ENCODE measurements at places on chromosomes 5 and 9. TPM values are rescaled to one million over a fixed set of nuclear protein-coding genes. Genes with fewer than 3 reads are reported as not detected.
A peak's percentile ranks its signal among the peaks of the same experiment; 100 is the strongest.

PBX3 gene
- total RNA-seq = 13.4 TPM

ACOT12 gene
- not detected for total RNA-seq

TAS2R1 gene
- total RNA-seq = not detected

SLC6A7 gene
- total RNA-seq = not detected

DDX41 gene
- 164 TPM for total RNA-seq

PCDHA5 gene
- not detected for total RNA-seq

CNTLN gene
- total RNA-seq = 0.20 TPM

FYB1 gene
- 84.2 TPM for total RNA-seq

TMEM252 gene
- total RNA-seq = not detected

BICD2 gene
- total RNA-seq = 27.1 TPM

TSLP gene
- 0.40 TPM for total RNA-seq

GRCh38 chr5:179755022-179755421, 22.4 kb downstream of the MAML1 start:
- no peak for DNase-seq

- DNase-seq = no peak
These were observed 6.3 kb downstream of the MYO10 start for GRCh38 chr5:16929831-16930230.

- no peak for DNase-seq
These were observed 25.2 kb downstream of the AQP7 start for GRCh38 chr9:33377089-33377715.

DNA sequence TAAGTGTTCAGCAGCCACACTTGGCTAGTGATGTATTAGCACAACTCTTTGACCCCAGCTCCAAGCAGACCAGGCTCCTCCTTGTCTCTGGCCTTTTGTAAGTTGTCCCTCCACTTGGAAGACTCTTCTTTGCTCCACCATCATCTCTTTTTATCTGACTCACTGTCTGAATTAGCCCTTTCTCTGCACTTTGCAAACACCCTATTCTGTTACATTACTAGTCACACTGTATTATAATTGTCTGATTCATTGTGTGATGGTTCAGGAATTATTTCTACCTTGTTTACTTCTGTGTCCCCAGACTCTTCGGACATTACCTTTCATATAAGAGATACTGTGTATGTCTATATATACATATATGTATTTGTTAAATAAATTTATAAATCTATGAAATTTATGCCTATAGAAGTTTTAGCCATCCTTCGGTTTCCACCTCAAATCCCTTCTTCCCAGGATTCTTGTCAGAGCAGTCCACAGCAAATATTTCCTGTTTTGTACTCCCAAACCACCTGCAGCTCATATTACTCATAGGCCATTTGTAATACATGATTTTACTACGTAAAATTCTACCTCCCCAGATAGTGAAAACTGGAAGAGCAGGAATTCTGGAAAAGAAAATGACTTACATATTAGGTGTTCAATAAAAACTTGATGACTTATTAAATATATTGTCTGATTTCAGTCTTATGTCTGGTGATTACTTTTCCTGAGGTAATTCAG, 69.0 kb downstream of the MTAP start:
- no peak for DNase-seq

GRCh38 chr9:84677080-84677479, 7.6 kb downstream of the NTRK2 start:
- DNase-seq = no peak

GRCh38 chr9:94576131-94576530, 17.5 kb downstream of the FBP2 start:
- no peak for DNase-seq

DNA sequence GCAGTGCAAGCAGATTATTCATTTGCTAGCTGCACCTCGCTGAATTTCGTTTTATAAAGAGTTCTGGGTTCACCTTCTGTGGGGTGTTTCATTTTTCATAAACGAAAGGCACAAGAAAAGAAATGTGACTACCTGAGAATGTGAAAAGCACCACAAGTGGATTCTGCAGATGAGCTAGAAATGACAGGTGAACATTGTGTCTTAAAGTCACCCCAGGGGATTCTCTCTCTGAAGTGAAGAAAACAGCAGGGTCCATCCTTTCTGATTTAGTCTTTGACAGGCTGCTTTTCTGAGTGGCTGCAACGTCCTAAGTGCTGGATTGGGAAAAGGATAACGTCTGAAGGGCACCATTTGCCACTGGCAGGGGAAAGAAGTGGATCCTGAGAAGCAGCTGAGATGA, 469.3 kb downstream of the SPATA31D1 start:
- DNase-seq = no peak

DNA sequence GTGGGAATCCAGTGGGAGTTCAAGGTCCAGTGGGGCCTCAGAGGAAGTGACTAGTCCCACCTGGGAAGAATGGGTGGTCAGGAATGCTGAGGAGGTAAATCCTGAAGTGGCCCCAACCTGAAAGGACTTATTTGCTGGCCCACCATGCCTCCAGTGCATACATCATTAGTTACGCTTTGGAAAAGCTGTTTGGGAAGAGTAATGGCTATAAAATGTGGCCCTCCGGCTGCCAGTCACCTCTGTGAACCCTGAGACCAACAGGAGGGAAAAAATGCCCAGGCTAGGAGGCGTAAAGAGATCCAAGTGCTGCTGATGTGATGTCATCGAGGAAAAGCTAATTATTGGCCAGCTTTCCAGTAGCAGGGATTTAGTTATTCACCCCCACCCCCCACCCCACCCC, 2.7 kb upstream of the SLC26A2 start:
- DNase-seq = no peak

- peak; percentile 18 for DNase-seq
These were observed at the start of gene FBP1 for GRCh38 chr9:94639061-94639998. Gene FBP1, minus strand, starts transcription at chr9:94639518. Its CDS starts 208 bp downstream, at chr9:94639310.

- DNase-seq = no peak
These were observed 17.0 kb upstream of the CMBL start for GRCh38 chr5:10324518-10325370.

- no peak for DNase-seq
These were observed 97.9 kb downstream of the SV2C start for GRCh38 chr5:76180814-76181805.

GRCh38 chr5:72372923-72373322, 52.8 kb downstream of the PTCD2 start:
- no peak for DNase-seq

DNA sequence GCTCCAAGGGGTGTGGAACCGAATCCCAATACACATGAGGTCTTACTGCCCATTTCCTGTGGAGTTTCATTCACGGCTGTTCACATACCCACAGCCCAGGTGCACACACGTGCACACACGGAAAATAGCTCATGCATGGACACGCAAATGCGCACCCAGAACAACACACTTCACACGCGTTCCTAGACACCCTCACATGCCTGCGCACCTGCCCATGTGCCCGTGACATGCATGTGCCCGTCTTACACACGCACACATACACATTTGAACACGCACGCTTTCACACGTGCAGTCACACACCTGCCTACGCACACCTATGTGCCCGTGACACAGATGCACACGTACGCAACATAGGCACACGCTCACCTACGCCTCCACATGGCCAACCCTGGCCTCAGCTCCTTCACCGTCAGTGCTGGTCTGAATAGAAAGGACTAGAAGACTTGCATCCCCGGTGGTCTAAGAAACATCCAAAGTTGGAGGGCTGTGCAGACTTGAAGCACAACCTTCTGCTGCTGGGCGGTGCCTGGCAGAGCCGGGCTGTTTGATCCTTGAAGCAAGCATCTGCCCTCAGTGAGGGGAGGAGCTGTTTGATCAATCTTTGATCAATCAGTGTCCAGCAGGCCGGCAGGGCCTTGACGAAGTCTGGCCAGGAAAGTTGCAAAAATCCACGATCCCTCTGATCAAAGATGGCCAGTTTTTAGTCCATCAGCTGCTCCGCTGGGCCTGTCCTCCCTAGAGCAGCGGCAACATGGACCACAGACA, 164.7 kb downstream of the OLFM1 start:
- DNase-seq = no peak

GRCh38 chr9:35940458-35941407, 17.2 kb downstream of the OR2S2 start:
- peak; percentile 16 for DNase-seq

- no peak for DNase-seq
These were observed 1.0 kb downstream of the FAM221B start for GRCh38 chr9:35827486-35827885.
